Psoas muscle (tissue), 8 donors: ENCODE measurements at places on chromosomes 6 and 20.

- DNase-seq = no peak
Observed at GRCh38 chr20:63003546-63003945, 3.2 kb downstream of the BHLHE23 start.

GRCh38 chr6:2102316-2102883 is 143.0 kb downstream of the GMDS start:
- no peak for DNase-seq

- DNase-seq = no peak
Observed at GRCh38 chr6:141347086-141347485, 785.6 kb upstream of the GJE1 start.

DNA sequence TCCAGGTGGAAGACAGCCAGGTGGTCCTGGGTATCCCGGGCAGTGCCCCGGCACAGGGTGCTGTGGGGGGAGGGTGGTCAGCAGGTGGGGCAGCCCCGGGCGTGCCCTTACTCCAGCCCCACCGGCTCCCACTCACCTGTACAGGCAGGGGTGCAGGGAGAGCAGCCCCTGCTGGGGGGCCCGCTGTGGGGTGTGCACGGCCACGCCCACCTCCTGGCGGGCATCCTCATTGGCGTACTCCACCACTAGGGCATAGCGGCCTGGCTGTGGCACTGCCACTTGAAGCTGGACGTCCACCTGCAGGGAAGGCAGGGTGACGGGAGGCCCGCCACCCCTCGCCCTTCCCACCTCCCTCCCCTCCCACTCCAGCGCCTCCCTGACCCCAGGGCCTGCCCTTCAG is 29.6 kb downstream of the ADRM1 start:
- DNase-seq = peak; percentile 13

DNA sequence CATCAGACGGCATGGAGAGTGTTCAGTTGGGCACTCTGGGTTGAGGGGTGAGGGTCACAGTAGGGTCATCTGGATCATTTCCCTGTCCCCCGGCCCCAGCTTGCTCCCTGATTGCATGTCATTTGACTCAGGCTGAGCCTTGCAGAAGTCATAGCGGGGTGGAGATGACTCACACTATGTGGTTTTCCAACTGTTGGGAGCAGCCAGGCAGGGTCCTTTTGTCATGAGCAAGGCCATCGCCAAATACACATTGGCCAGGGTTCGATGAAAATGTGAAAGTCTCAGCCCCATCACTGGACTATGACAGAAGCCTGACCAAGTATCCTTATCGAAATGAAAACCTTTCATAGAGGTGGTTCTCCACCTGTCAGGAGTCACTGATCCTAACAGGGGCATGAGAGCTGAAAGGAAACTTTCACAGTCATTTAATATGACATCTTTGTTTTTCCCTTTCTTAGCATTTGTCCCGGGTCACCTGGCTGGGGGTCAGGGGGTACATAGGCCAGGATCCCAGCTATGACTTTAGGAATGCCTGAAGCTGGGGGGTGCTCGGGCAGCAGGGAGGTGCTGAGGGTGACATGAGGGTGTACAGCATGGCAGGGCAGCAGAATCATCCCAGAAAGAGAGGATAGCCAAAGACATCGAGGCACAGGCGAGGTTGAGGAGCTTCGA is 70.2 kb upstream of the CD93 start:
- peak; percentile 69 for DNase-seq

DNA sequence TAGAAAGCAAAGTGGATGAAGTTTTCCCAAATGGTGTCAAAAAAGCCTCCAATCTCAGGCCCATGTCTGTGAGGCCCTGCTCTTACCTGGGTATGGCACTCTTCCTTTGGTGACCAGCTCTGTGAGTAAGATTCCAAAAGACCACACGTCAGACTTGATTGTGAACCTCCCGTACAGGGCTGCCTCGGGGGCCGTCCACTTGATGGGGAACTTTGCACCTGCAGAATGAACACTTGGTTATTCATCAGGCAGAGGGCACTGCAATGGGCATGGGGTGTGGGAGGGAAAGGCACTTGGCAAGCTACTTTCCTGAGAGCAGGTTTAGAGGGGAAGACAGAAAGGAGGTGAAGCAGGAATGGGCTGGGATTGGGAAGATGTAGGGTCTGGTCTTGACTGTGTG is 68.7 kb upstream of the TRAF3IP2 start:
- DNase-seq = no peak

- DNase-seq = peak; percentile 37
Observed at GRCh38 chr6:116008470-116009243, 52.0 kb downstream of the FRK start.

- DNase-seq = no peak
Observed at GRCh38 chr6:142757852-142758628, 186.9 kb downstream of the HIVEP2 start.

DNA sequence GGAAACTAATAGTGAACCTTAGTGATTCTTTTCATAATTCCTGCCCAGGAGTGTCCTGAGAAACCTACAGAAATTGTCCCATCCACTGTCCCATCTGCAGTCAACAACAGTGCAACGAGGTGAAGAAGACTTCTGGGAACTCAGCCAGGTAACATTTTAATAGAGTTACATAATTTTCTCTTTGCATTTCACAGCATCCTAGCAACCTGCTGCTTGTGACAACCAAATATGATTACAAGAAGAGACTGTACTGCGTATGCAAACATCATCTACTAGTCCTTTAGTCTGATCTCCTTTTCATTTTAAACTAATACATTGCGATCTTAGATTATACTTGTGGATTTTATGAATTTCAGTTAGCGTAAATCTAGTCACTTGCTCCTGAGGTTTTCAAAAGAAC is 951.6 kb downstream of the TFAP2A start:
- no peak for DNase-seq
